Effector memory CD4-positive, alpha-beta T cell (primary cell): ENCODE measurements at places on chromosomes 3 and 15.
A peak's percentile ranks its signal among the peaks of the same experiment; 100 is the strongest.

DNA sequence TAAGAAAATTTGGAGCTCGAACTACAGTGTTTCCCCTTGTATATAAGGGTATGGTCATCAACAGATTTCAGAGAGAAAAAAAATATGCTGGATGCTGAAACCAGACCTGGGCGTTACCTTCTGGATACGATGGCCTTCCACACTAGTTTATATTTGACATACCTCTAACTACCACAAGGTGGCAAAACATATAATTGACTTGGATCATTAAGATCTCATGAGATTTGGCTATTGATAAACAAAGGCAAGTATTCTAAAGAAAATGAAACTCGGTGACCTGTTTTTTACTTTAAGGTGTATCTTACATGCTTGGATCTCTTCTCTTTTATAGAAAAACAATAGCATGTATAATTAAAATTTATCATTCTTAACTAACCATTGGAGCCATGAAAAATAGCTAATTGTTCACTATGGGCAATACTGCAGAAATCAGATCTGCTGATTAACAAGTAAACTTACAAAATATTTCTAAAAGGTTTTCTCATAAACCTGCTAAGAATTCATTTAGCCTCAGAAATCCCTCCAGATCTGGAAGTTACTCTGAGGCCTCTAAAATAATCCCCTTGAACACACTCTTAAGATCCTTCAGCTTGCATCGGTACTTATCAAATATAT is 300.6 kb upstream of the KCNH8 start:
- H3K4me3 ChIP-seq = no peak overlapping the region
- H3K27me3 ChIP-seq = no peaks in the 10 kb centered on the region
- no peaks in the 10 kb centered on the region for H3K36me3 ChIP-seq

GRCh38 chr3:18441551-18441950 is 16.4 kb upstream of the SATB1 start:
- no peaks in the 10 kb centered on the region for H3K36me3 ChIP-seq
- H3K4me3 ChIP-seq = peak overlapping the region; percentile 26
- H3K4me1 ChIP-seq = peaks cover 13% of the 10 kb centered on the region
- DNase-seq = no peak

- no peak overlapping the region for H3K27ac ChIP-seq
- H3K36me3 ChIP-seq = no peaks in the 10 kb centered on the region
- H3K4me3 ChIP-seq = no peak overlapping the region
- no peaks in the 10 kb centered on the region for H3K4me1 ChIP-seq
- DNase-seq = no peak
Measured at GRCh38 chr15:36358094-36358493, 221.3 kb upstream of the CDIN1 start.

GRCh38 chr15:62392376-62392775 is 227.3 kb upstream of the C2CD4B start:
- H3K4me3 ChIP-seq = peak overlapping the region; percentile 77
- H3K27ac ChIP-seq = no peak overlapping the region
- peaks cover 4% of the 10 kb centered on the region for H3K27me3 ChIP-seq
- peaks cover 14% of the 10 kb centered on the region for H3K4me1 ChIP-seq
- no peak for DNase-seq
- H3K36me3 ChIP-seq = no peaks in the 10 kb centered on the region

DNA sequence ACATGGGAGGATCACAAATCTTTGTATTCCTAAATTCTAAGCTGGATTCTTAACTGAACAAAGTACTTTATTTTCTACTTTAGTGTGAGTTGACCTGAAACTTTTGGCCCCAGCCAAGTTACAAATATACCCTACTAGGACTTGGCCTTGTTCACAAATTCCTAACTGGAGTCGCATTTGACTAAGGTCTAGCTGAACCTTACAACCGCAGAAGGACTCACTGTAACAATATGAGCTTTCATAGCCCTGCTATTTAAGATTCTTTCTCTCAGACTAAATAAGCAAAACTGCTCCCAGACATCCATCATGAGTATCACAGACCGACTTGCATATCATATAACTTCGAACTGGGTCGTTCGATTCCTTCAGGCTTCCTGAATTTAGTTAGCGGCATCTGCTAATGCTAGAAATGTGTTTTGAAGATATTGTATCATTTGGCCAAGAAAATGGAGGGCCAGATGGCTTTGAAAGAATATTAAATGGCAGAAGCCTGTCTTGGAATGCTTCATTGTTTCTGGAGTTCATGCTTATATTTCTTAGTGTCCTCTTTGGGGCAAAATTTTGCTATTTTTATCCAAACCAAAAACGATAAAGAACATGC is 28.4 kb upstream of the ADAMTS9 start:
- no peak for DNase-seq
- no peaks in the 10 kb centered on the region for H3K36me3 ChIP-seq
- H3K4me3 ChIP-seq = no peak overlapping the region
- no peak overlapping the region for H3K27ac ChIP-seq

- H3K4me3 ChIP-seq = peak overlapping the region; percentile 15
- peak overlapping the region; percentile 100 for H3K27ac ChIP-seq
- no peaks in the 10 kb centered on the region for H3K27me3 ChIP-seq
- peaks cover 81% of the 10 kb centered on the region for H3K4me1 ChIP-seq
- H3K36me3 ChIP-seq = no peaks in the 10 kb centered on the region
- DNase-seq = no peak
Measured at GRCh38 chr15:63500265-63501250, 3.8 kb upstream of the USP3 start.

GRCh38 chr3:143559296-143559695 is 289.0 kb downstream of the SLC9A9 start:
- no peaks in the 10 kb centered on the region for H3K4me1 ChIP-seq
- no peak overlapping the region for H3K27ac ChIP-seq
- DNase-seq = no peak
- H3K4me3 ChIP-seq = no peak overlapping the region
- no peaks in the 10 kb centered on the region for H3K36me3 ChIP-seq

- H3K36me3 ChIP-seq = peaks cover 40% of the 10 kb centered on the region
- H3K4me3 ChIP-seq = no peak overlapping the region
- no peaks in the 10 kb centered on the region for H3K4me1 ChIP-seq
- no peak for DNase-seq
- H3K27me3 ChIP-seq = no peaks in the 10 kb centered on the region
Measured at GRCh38 chr15:49015896-49016295, 30.4 kb downstream of the SECISBP2L start.

DNA sequence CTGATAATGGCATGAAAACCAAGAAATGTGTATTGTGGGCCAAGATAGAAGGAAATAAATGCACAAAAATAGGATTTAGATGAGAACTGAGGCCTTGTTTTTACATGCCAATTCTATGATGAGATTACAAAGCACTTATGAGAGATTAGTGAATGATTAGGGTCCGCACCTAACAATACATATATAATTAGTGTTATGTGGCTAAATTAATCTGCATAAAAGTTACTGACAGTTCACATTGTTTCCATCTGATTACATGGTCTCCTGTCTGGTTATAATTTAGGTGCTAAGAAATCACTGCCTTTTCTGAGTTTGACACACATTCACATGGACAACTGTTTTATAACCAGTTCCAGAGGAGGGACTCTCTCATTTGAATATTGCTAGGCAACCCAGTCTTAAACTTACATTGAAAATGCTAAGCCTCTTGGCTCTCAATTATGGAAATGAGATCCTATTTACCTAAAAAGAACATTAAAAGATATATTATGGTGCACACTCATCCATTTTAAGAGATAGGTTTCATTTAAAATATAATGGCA is 117.0 kb upstream of the ARL6 start:
- no peaks in the 10 kb centered on the region for H3K27me3 ChIP-seq
- H3K27ac ChIP-seq = no peak overlapping the region
- H3K4me3 ChIP-seq = no peak overlapping the region
- H3K36me3 ChIP-seq = no peaks in the 10 kb centered on the region

GRCh38 chr3:97297032-97297431 is 467.5 kb upstream of the ARL6 start:
- H3K4me3 ChIP-seq = no peak overlapping the region
- no peaks in the 10 kb centered on the region for H3K4me1 ChIP-seq
- H3K27ac ChIP-seq = no peak overlapping the region
- DNase-seq = no peak
- no peaks in the 10 kb centered on the region for H3K27me3 ChIP-seq

- H3K27me3 ChIP-seq = no peaks in the 10 kb centered on the region
- no peaks in the 10 kb centered on the region for H3K4me1 ChIP-seq
- DNase-seq = no peak
- no peak overlapping the region for H3K4me3 ChIP-seq
- no peaks in the 10 kb centered on the region for H3K36me3 ChIP-seq
Measured at GRCh38 chr3:68787106-68787626, 145.2 kb downstream of the TAFA4 start.

DNA sequence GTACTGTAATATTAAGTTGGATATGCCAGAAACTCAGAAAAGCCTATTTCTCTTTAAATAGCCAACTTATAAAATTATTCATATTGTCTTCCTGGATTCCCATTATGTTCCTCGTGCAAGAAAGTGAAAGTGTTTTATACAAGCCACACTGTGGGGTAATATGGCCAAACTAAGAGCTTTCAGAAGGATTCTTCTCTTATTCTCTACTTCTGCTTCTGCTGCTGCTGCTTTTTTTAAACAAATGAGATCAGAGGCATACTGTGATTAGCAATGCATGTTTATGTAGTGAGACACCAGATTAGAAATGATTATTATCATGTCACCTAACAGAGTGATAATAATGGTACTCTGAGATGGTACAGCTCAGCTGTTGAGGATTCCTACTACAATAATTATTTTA is 1026.5 kb upstream of the CFAP20DC start:
- no peaks in the 10 kb centered on the region for H3K27me3 ChIP-seq
- no peaks in the 10 kb centered on the region for H3K36me3 ChIP-seq
- no peaks in the 10 kb centered on the region for H3K4me1 ChIP-seq
- H3K4me3 ChIP-seq = peak overlapping the region; percentile 8

GRCh38 chr15:26449291-26449690 is 323.6 kb downstream of the GABRB3 start:
- no peak overlapping the region for H3K27ac ChIP-seq
- no peaks in the 10 kb centered on the region for H3K4me1 ChIP-seq
- H3K36me3 ChIP-seq = no peaks in the 10 kb centered on the region
- H3K4me3 ChIP-seq = no peak overlapping the region
